Activated naive CD8-positive, alpha-beta T cell treated with anti-CD3 and anti-CD28 coated beads, Interleukin-2, amount 10 ng/mL, durations not matched to agents 7 days and 5 days (primary cell): ENCODE measurements at places on chromosomes 12 and 14. TPM values are rescaled to one million over a fixed set of nuclear protein-coding genes. Genes with fewer than 3 reads are reported as not detected.

SLC38A4 gene
- not detected for total RNA-seq

MBD6 gene
- total RNA-seq, result 96.7 TPM

VRTN gene
- total RNA-seq, result not detected

LIN52 gene
- 12.0 TPM for total RNA-seq

TAS2R9 gene
- 0.28 TPM for total RNA-seq

MYH6 gene
- not detected for total RNA-seq

DNA sequence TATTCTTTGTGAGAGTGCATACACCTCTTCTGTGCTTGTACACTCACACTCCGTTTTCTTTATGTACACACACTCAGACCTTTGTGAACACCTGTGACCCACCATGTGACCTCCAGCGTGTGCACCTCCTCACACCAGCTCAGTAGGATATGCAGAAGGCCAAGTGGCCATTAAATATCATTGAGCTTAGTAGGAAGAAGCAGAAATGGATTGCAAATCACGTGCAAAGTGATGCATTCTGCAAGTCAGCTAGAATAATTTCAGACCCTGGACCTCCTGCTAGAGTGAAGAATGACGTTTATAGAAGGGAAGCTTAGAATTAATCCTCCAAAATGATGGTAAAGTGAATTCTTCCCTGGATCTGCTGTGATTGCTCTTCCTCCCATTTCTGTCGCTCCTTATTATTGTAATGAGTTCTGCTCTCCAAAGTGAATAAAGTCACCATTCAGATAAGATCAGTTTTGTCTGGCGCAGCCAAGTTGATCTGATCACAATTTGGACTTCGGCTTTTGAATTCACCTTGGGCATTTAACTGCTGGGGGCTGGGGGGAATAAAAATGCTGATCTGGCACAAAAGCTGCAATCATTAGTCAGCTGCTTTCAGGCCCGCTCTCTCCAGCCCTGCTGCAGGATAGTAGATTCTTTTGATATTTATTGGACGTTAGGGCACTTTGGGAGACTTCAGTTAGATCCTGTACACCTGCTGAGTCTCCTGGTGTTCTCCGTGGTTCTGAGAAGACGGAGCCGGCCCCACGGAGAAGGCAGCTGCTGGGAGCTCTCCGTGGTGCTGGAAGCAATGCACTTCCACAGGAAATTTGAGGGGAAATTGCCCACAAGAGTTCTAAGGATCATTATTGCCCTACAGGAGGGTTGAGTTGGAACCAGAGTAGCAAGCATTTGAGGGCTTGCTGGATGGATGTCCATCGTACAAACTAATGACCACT lies 12.4 kb upstream of the NRXN3 start:
- no peak overlapping the region for H3K4me3 ChIP-seq
- H3K4me1 ChIP-seq, result no peaks in the 10 kb centered on the region
- H3K36me3 ChIP-seq, result no peaks in the 10 kb centered on the region
- H3K27ac ChIP-seq, result no peak overlapping the region
- DNase-seq, result no peak

DNA sequence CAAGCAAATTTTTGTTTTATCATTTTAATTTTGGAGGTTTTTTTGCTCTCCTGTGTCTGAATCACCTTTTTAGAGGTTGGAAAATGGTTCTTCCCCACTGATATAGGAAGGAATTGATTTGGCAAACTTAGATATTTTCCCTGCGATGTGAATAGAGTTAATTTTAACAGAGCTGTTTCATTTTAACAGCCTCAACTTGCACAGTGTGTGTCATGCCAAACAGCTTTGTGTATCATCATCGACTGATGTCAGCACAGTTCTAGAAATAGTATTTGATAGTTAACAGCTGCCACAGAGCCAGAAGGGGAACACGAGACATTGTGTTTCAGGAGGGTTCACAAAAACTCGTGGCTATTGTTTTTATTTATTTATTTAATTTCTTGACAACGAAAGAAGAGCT lies 243.1 kb upstream of the FOXN3 start:
- H3K4me1 ChIP-seq, result peaks cover 8% of the 10 kb centered on the region
- no peaks in the 10 kb centered on the region for H3K27me3 ChIP-seq
- H3K27ac ChIP-seq, result no peak overlapping the region

GRCh38 chr12:67674417-67674816 lies 25.9 kb downstream of the DYRK2 start:
- peaks cover 21% of the 10 kb centered on the region for H3K4me1 ChIP-seq
- no peak overlapping the region for H3K27ac ChIP-seq
- no peak for DNase-seq
- peaks cover 43% of the 10 kb centered on the region for H3K36me3 ChIP-seq
- H3K27me3 ChIP-seq, result no peaks in the 10 kb centered on the region

GRCh38 chr12:29547864-29548263 lies 50.4 kb upstream of the OVCH1 start:
- no peaks in the 10 kb centered on the region for H3K36me3 ChIP-seq
- H3K4me1 ChIP-seq, result no peaks in the 10 kb centered on the region
- peaks cover 6% of the 10 kb centered on the region for H3K27me3 ChIP-seq
- H3K4me3 ChIP-seq, result no peak overlapping the region
- H3K27ac ChIP-seq, result no peak overlapping the region
- no peak for DNase-seq

- H3K27me3 ChIP-seq, result peaks cover 18% of the 10 kb centered on the region
- H3K4me3 ChIP-seq, result no peak overlapping the region
- no peak for DNase-seq
- no peak overlapping the region for H3K27ac ChIP-seq
Observed at GRCh38 chr12:5442251-5443006, 10.5 kb downstream of the NTF3 start.

- H3K36me3 ChIP-seq, result peaks cover 4% of the 10 kb centered on the region
- no peak for DNase-seq
- H3K27me3 ChIP-seq, result no peaks in the 10 kb centered on the region
- H3K4me3 ChIP-seq, result no peak overlapping the region
- peaks cover 2% of the 10 kb centered on the region for H3K4me1 ChIP-seq
Observed at GRCh38 chr14:98368221-98368620, 903.8 kb downstream of the BCL11B start.

DNA sequence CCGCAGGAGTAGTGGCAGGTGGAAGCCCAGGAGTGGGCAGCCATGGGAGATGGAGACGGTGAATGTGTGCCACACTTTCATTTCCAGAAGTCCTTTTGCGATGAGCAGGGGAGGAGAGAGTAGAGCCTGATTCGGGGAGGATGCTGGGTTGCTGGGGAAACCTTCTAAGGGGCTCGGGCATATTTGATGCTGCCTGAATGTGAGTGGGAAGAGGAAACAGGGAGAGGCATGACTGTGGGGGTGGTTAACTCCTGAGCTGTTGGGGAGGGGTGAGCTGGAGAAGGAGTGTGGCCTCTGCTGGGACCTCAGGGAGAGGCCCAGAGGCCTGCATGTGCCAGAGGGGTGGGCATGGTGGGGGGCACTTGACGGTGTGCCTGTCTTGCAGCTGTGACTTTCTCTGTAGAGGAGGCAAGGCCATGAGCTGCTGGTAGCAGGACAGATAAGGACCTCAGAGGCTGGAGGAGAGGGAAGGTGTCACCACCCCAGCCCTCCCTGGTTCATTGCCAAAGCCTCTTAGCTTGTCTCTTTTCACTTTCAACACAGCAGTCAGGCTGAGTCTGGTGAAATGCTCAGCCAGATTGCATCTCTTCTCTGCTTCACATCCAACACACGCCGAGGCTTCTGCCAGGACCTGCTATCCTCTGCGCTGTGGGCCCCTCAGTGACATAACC lies 11.4 kb downstream of the GLT1D1 start:
- no peaks in the 10 kb centered on the region for H3K36me3 ChIP-seq
- no peaks in the 10 kb centered on the region for H3K4me1 ChIP-seq
- H3K27ac ChIP-seq, result no peak overlapping the region
- H3K27me3 ChIP-seq, result peaks cover 2% of the 10 kb centered on the region
- no peak for DNase-seq

DNA sequence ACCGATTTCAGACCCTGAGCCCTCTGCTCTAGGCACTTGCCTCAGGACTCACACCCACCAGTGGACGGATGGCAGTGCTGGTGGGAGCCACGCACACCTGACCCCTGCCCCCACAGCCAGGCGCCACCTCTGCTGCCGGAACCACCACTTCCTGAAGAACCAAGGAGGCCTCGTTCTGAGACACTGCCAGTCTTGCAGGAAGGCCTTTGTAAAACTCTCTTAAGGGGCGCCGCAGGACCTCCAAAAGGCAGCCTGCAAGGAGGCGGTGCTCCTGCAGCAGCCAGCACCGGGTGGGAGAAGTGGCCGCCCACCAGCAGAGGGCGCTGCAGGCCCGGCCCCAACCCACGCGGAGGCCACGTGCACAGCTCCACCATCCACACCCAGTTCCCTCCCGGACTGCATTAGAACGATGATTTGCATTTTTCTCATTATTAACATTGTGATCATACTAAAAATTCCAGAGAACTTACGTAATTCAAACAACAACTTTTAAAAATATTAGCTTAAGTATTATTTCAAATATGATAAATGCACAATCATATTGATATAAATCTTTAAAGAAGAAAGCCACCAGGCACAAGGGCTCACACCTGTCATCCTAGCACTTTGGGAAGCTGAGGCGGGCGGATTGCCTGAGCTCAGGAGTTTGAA lies 12.8 kb downstream of the STX2 start:
- no peak overlapping the region for H3K4me3 ChIP-seq
- peak overlapping the region; percentile 65 for H3K27ac ChIP-seq
- peaks cover 5% of the 10 kb centered on the region for H3K36me3 ChIP-seq
- DNase-seq, result peak; percentile 87

GRCh38 chr14:89351516-89352404 lies 65.3 kb downstream of the FOXN3 start:
- H3K36me3 ChIP-seq, result peaks cover 45% of the 10 kb centered on the region
- peak; percentile 55 for DNase-seq
- H3K4me1 ChIP-seq, result peaks cover 38% of the 10 kb centered on the region
- H3K4me3 ChIP-seq, result peak overlapping the region; percentile 84

DNA sequence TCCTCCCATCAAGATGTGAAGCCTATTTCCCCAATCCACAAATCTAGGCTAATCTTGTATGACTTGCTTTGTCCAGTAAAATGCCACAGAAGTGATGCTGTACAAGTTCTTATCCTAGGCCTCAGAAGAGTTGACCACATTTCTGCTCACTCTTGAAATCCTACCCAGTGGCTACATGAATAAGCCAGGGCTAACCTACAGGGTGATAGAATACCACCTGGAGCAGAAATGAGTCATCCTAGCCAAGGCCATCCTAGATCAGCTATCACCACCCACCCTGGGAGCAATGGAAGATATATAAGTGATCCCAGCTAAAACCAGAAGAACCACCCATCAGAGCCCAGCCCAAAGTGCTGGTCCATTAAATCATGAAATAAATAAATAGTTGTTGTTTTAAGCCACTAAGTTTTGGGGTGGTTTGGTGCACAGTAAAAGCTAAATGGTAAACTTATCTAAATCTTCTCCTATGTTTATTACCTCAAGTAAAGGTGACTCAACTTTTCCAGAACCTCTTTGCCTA lies 105.1 kb downstream of the RPS29 start:
- no peak overlapping the region for H3K4me3 ChIP-seq
- H3K27ac ChIP-seq, result no peak overlapping the region
- peaks cover 9% of the 10 kb centered on the region for H3K27me3 ChIP-seq
- H3K36me3 ChIP-seq, result peaks cover 3% of the 10 kb centered on the region
- no peak for DNase-seq
- H3K4me1 ChIP-seq, result peaks cover 8% of the 10 kb centered on the region
